ENCODE measurements at places on chromosomes 1 and 21.

GRCh38 chr1:66704177-66704875 is 47.9 kb upstream of the DYNLT5 start:
- no peak for DNase-seq

DNA sequence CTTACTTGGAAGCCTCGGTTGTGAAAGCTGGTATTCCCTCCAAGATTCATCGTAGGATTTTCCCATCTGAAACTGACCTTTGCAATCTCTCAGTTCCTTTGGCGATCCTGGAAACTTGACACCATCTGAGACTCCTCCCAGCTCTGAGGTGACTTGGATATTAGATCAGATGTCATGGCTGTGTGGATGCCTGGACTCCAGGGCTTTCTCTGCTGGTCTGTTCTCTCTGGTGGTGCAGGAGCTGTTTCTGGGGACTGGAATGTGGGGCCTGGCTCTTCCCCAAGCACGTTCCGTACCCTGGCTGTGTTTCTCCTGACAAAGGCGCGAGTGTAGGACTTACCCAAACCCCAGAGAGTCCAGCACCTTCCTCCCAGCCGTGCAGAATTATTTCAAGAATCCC is 252.2 kb downstream of the RPS6KC1 start:
- peak; percentile 4 for DNase-seq

- DNase-seq, result no peak
Observed at GRCh38 chr1:53316424-53316765, 11.5 kb downstream of the LRP8 start.

DNA sequence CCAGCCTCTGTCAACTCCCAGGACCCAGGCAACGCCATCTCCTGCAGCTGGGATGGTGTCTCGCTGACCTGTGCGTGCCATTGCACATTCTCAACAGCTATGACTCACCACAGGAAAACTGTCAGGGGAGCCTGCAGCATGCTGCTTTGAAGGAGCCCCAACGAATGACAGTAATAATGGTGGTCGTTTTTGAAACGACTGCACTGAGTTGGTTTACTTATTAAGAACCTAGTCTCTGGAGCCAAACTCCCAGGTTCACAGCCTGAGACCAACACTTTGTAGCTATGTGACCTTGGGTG is 21.6 kb downstream of the TCEA3 start:
- DNase-seq, result peak; percentile 91

GRCh38 chr1:214361636-214362035 is 80.7 kb downstream of the SMYD2 start:
- DNase-seq, result no peak

DNA sequence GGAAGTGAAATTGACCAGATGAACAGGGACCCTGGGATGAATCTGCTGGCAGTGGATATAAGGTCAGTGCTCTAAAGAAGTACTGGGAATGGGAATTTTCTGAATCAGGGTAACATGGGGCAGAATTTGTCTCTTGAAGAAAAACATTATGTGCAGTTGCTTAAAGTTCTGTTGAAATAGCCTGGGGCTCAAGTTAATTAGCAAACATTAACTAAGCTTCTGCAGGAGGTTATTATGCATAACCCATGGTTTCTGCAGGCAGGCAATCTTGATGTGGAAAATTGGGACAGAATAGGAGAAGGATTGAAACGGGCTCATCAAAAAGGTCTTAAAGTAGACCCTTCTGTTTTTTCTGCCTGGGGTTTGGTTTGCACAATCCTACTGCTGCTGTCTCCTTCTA is 14.0 kb downstream of the GSTM5 start:
- DNase-seq, result no peak

- DNase-seq, result no peak
Observed at GRCh38 chr1:213397638-213398037, 346.6 kb downstream of the RPS6KC1 start.

DNA sequence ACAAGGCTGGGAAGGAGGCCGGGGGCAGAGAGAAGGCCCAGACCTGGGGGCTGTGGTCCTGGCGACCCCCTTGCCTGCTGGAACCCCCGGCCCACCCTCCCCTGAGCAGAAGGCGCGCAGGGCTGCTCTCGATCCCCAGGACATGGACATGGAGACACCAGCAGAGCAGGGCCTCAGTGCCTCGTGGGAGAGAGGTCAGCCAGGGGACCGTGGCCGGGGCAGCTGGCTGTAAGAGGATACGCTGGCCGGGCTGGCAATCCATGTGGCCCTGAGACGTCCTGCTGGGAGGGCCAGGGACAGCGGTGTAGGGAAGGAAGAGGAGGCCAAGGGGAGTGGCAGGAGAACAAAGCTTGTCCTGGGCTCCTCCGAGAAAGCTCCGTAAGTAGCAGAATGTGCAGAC is 132.2 kb downstream of the CASZ1 start:
- DNase-seq, result no peak

- no peak for DNase-seq
Observed at GRCh38 chr1:8665833-8666232, 151.6 kb downstream of the RERE start.

DNA sequence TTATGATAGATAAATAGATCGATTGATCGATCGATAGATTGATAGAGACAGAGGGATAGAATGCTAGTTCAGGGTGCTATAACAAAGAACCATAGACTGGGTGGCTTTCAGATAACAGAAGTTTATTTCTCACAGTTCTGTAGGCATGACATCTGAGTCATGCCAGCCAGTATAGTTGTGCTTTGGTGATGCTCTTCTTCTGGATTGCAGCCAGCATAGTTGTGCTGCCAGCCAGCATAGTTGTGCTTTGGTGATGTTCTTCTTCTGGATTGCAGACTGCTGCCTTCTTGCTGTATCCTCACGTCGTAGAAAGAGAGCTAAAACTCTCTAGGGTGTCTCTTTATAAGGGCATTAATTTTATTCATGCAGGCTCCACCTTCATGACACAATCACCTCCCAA is 860.8 kb downstream of the BRINP3 start:
- peak; percentile 0 for DNase-seq

DNA sequence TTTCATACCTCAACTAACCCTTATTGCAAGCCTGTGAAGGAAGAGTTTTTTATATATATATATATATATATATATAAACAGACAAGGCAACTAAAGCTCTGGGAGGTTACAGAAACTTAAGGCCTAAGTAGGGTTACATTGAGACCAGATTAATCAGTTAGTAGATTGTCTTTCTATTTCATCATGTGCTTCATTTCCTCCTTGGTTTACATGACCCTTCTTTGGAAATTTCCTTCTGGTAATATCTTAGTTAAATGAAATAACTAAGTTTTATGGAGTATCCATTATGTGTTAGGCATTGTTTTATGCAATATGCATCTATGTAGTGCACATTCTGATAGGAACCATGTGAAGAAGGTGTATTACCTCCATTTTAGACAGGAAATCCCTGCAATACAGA is 112.7 kb downstream of the FGGY start:
- peak; percentile 13 for DNase-seq

- DNase-seq, result peak; percentile 22
Observed at GRCh38 chr1:156664767-156665411, 12.3 kb downstream of the NES start.

DNA sequence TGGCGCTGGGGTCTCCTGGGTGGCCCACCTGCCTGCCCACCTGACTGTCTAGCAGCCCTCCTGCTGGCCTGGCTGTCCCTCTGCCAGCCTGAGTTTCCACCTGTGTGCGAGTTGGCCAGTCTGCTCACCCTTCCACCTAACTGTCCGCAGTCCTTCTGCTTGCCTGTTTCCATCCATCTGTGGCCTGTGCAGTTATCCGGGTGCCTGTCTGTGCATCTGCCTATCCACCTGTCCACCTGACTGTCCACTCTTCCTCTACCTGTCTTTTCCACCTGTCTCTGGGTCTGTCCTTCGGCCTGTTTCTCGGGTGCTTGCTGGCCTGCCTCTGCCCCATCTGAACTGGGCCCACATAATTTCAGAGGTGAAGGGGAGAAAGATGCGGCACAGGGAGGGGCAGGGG is 1.9 kb downstream of the KCNQ4 start:
- DNase-seq, result no peak

DNA sequence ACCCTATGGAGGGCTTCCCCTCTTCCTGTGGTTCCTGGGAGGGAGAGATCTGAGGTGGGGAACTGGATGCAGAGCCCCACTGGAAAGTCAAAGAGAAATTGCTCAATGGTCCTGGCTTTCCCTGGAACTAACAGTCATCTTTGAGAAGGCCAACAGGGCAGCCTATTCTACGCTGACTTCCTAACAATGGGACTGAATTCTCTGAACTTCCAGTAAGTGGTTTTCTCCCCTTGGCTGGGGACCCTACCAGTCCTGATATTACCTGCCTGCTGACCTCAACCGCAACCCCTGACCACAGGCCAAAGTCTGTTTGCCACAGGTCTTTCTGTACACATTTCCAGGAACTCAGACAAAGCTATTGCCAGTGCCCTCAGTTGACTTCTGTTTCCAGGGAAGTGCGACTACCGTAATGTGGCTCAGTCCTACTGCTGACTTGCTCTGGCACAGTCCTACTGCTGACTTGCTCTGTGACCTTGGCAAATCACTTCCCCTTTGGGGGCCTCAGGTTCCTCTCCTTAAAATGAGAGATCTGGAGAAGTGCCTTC is 55.3 kb downstream of the C8B start:
- no peak for DNase-seq

DNA sequence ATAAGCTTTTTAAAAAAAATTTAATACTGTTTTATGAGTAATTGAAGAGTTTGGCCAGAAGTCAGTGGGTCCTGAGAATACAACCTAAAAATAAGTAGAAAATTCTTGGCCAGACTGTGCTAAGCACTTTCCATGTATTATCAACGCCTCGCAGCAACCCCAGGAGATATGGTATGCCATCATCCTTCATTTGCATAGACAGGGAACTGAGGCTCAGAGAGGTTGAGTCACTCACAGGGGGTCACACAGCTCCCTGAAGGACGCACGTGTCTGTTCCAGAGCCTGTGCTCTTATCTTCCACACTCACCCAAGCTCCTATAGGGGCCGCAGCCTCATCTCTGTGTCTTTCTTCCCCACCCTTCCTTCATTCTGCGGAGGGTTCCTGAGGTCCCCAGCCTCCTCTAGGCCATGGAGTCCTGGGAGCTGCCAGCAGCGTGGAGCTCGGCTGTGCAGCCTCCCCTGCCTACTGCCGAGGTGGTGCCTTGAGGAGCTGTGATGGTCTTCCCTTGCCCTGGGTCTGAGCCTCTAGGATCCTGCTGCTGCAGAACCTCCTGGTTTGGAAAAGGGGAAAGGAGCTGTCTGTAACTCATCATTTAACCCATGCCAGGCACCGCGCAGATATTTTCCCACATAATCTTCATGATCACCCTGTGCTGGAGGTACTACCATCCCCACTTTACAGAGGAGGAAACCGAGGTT is 30.3 kb upstream of the ECE1 start:
- no peak for DNase-seq

DNA sequence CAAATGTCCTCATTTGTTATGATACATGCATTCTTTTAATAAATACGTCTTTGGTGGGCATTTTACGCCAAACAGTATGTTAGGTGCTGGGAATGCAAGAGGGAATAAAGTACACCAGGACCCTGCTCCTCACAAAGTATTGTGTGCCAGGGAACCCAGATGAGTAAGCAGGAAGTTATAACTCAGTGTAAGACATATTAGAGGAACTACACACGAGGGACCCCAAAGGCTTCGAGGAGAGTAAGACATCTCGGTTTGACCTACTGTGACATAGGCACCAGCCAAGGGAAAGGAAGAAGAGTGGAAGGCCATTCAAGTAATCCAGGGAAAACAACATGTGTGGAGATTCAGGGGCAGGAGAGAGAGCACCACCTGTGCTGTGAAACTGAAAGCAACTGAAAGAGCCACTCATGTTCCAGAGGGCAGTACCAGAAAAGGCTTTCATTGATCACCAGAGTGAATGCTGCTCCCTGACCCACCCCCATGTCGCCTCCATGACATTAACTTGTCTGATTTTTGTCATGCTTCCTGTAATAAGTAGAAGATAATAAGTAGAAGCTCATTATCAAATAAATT is 542.5 kb upstream of the PKN2 start:
- no peak for DNase-seq

- DNase-seq, result no peak
Observed at GRCh38 chr1:153040950-153041631, at the start of gene SPRR2D. Gene SPRR2D (minus strand): TSS chr1:153041120. CDS start chr1:153040346, 774 bp downstream.

GRCh38 chr1:77991638-77992037 is 12.8 kb upstream of the FUBP1 start:
- no peak for DNase-seq

DNA sequence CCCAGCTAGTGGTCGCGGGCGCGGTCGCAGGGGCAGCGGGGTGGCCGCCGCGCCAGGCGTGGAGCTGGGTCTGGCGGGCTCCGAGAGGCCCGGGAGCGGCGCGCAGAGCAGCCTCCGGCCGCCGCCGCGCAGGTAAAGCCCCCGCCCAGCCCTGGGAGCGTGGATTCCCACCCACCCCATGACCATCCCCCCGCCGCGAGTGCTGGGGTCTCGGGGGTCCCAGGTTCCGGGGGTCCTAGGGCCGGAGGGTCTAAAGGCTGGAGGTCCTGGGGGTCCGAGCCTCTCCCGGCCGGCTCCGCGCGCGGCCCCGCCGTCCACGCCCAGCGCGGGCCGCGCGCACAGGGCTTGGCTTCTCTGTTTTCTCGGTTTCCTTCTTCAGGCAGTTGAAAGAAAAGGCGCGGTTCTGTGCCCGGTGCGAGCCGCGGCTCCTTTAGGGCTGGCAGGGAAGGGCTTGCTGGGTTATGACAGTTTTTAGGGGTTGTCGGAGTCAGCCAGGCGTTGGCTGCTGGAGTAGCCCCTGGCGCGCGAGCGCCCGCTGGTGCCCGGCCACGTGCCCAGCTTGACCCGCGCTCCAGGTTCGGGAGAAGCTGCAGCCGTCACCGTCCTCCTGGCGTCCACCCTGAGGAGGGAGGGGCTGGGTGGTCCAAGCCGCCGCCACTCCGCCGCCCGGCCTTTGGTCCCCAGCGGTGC is 359 bp downstream of the LRRC3 start:
- DNase-seq, result peak; percentile 48

DNA sequence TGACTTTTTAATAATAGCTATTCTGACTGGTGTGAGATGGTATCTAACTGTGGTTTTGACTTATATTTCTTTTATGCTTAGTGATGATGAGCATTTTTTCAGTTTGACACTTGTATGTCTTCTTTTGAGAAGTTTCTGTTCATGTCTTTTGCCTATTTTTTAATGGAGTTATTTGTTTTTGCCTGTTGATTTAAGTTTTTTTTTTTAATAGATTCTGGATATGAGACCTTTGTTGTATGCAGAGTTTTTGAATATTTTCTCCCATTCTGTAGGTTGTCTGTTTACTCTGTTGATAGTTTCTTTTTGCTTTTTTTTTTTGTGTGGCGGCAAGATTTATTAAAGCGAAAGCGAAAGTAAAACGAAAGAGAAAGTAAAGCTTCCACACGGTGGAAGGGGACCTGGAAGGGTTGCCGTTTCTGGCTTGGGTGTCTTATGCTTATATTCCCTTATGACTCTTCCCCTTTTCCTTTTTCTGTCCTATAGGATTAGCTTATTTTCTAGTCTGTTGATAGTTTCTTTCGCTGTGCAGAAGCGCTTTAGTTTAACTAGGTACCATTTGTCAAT is 67.6 kb downstream of the TBX19 start:
- no peak for DNase-seq

- DNase-seq, result peak; percentile 24
Observed at GRCh38 chr21:44969931-44970755, 30.3 kb downstream of the SLX9 start.

DNA sequence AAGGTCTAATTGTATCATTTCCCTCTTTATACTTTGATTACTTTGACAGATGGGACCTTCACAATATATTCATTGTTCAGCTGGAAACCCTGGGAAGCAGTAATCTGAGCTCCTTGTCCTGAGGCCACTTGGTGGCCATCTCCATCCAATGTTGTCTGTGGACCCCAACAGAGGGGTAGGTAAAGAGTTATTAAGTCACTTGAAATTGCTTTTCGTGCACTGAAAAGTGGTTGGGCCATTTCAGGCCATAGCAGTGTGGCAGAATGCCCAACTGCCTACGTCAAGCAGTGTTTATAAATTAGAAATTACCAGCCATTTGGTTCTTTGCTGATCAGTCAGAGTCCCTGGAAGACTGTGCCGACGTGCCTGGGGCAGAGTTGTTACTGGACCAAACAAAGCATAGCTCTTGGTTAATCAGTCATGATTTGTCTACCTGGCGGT is 308.3 kb upstream of the USP25 start:
- no peak for DNase-seq
